Breast epithelium (tissue), 4 donors: ENCODE measurements at places on chromosomes 6 and 20. TPM values are rescaled to one million over a fixed set of nuclear protein-coding genes. Genes with fewer than 3 reads are reported as not detected.

DNA sequence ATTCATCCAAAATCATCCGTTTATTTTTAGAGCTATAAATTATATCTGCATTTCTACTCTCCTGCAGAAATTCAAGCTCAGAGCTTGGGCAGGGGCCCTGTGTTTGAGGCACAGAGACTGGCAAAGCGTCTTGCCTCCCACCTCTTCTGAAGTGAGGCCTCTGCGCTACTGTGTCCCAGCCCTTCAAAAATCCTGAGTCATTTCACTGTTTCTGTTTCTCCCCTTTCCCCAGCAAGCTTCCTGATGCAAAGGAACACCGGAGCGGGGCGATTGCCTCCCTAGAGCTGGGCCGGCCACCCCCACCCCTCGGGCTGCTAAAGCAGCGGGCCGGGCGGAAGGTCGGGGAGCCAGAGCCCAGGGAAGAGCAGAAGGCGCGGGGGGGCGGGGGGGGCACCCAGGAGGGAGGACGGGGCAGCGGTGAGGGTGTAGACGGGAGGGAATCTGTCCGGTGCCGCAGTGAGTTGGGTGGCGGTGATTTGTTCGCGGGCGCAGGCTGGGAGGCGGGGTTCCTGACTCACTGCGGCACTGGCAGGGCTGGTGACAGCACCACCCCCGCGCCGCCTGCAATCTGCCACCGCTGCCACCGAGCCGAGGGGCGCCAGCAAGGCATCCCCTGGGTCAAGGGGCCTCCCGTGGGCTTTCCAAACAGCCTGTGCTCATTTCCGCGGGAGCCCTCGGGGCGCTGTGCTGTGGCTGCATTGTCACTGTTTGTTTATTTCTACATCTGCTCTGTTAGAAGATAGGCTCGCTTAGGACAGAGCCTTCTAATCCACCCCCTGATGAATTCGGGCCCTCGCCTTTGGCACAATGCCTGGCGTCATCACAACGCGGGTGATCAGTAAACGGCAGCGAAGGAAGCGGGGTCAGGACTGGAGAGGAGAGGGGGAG is 46.5 kb upstream of the SNAP25 start:
- no peak for DNase-seq
- no peaks in the 10 kb centered on the region for H3K27me3 ChIP-seq
- H3K4me1 ChIP-seq, result no peaks in the 10 kb centered on the region
- H3K36me3 ChIP-seq, result no peaks in the 10 kb centered on the region
- peak overlapping the region; percentile 72 for H3K4me3 ChIP-seq

DNA sequence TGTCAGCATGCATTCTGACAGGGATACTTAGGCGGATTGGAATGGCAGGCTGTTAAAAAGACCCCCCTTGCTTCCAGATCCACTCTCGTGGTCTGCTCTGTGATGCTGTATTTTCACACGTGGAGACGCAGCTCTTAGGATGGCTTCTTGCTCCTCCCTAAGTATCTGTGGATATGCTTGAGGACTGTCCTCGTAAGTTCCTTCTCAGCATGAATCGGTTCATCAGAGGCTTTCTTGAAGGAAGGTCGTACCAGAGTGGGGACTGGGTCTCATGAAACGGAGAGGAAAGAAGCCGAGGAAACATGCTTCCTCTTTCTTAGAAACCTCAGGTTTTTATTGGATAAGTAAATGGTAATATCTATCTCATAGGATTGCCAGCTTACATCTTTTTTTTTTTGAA is 220.4 kb downstream of the FARS2 start:
- no peak overlapping the region for H3K27ac ChIP-seq
- H3K36me3 ChIP-seq, result no peaks in the 10 kb centered on the region
- no peak overlapping the region for H3K4me3 ChIP-seq
- no peaks in the 10 kb centered on the region for H3K27me3 ChIP-seq
- no peak for DNase-seq
- H3K4me1 ChIP-seq, result no peaks in the 10 kb centered on the region

- DNase-seq, result no peak
- no peaks in the 10 kb centered on the region for H3K4me1 ChIP-seq
- H3K4me3 ChIP-seq, result no peak overlapping the region
- no peak overlapping the region for H3K27ac ChIP-seq
- no peaks in the 10 kb centered on the region for H3K36me3 ChIP-seq
- no peaks in the 10 kb centered on the region for H3K27me3 ChIP-seq
These were observed 16.4 kb upstream of the KIF25 start for GRCh38 chr6:167980911-167981580.

DNA sequence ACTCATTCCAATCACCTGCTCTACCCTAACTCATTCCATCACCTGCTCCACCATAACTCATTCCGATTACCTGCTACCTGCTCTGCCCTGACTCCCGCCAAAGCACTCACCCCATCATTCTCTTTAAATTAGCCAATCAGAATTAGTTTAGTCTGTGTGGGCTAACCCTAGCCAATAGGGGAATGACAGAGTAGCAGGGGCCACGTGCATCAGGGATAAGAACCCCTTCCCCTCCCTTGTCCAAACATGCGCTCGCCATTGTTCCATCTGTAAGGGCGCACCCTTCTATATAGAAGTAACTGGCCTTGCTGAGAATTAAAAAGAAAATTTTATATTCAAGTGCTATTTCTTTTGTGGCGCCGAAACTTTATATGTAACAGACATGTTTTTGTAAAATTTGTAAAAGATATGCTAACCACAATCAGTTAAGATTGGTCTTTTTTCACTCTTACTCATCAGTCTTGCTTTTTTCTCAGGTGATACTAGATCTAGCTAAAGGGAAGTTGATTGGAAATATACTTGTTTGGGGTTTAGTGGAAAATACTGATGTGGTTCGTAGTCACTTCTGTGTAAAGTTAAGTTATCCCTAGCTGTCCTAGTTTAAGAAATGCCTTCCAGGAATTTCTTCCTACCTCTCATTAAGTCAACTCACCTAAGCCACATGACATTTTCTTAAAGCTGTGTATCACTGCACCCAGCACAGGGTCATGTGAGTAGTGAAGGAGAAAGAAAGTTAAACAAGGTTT is 16.5 kb downstream of the RTN4IP1 start:
- no peak overlapping the region for H3K4me3 ChIP-seq
- no peaks in the 10 kb centered on the region for H3K27me3 ChIP-seq
- no peaks in the 10 kb centered on the region for H3K36me3 ChIP-seq
- no peak for DNase-seq
- no peaks in the 10 kb centered on the region for H3K4me1 ChIP-seq
- H3K27ac ChIP-seq, result no peak overlapping the region

DNA sequence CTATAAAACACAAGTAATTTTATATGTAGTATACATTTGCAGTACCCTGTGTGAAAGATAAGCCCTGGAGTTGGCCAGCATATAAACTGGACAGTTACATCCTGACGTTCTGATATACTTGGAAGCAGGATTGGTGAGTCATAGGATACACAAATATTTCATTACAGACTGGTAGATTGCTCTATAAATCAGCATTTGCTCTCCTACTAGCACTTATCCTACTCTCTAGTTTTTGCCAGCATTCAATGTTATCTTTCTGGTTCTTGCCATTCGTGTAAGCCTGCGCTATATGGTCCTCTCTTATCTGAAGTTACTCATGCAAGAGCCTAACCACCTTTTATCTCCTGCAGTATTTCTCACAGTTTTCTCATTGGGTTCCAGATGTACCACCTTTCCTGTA is 680.2 kb upstream of the MMS22L start:
- no peaks in the 10 kb centered on the region for H3K27me3 ChIP-seq
- no peak overlapping the region for H3K27ac ChIP-seq
- H3K4me1 ChIP-seq, result no peaks in the 10 kb centered on the region
- H3K36me3 ChIP-seq, result no peaks in the 10 kb centered on the region
- H3K4me3 ChIP-seq, result no peak overlapping the region
- no peak for DNase-seq

DNA sequence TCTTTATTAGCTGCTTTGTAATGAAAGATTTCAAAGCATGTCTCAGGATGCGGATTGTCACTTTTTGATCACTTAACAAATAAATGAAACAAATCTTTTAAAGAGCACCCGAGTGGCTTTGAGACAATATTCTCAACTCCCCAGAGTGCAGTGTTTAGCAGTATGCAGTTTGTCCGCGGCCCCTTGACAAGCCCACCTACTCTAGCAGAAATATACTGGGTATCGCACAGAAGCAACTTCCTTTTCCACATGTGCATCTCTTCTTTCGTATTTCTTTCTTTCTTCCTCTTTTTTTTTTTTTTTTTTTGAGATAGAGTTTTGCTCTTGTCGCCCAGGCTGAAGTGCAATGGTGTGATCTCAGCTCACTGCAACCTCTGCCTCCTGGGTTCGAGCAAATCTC is 84.5 kb upstream of the FAM184A start:
- no peaks in the 10 kb centered on the region for H3K4me1 ChIP-seq
- DNase-seq, result no peak
- H3K27ac ChIP-seq, result no peak overlapping the region
- no peak overlapping the region for H3K4me3 ChIP-seq

DNA sequence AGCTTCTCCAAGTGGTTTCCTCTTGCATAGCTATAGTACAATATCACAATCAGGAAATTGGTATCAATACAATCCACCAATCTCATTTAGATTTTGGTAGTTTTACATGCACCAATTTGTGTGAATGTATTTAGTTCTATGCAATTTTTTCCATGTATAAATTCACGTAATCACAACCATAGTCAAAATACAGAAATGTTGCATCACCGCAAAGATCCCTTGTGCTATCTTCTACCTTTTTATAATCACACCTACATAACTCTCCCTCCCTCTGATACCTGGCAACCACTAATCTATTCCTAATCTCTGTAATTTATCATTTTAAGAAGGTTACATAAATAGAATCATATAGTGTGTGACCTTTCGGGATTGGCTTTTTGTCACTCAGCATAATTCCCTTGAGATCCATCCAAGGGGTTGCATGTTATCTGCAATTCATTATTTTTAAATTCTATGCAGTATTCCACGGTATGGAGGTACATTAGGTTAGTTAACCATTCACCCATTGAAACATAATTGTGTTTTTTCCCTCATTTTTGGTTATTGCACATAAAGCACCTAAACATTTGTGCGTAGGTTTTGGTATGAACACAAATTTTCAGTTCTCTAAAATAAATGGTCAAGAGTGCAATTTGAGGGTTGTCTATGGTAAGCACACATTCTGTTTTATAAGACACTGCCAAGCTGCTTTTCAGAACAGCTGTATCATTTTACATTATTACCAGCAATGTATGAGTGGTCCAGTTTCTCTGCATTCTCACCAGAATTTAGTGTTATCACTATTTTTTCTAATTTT is 95.1 kb upstream of the SLC22A23 start:
- DNase-seq, result no peak
- H3K4me3 ChIP-seq, result no peak overlapping the region
- no peak overlapping the region for H3K27ac ChIP-seq
- H3K4me1 ChIP-seq, result no peaks in the 10 kb centered on the region
- no peaks in the 10 kb centered on the region for H3K27me3 ChIP-seq

DNA sequence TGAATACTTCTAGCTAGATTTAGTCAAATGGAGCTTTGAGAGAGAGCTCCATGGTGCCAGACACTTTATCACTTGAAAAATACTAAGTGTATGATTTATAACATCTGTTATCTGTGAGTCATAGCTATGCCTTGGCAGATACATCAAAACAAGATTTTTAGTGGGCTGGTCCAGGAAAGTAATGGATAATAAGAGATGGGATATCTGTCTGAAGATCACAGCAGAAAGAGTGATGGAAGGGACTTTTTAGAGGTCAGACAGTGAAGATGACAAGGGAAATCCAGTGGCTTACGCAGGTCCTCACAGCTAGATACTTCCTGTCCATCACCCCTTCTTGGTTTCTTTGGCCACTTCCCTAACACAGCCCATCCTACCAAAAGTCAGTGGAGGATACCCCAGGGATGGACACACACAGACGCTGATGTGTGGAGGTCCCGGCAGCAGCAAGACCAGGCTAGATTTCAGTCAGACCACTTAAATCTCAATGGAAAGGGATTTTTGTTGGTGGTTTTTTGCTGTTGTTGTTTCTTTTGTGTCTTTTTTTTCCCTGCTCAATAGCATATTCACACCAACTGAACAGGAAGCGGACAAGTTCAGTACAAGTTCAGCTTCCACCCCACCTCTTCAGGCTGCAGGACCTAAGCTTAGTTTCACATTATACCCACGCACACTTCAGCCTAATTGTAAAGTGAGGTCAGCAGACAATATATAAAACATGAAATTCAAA is 209.3 kb downstream of the ALDH8A1 start:
- DNase-seq, result no peak
- no peak overlapping the region for H3K27ac ChIP-seq
- no peaks in the 10 kb centered on the region for H3K27me3 ChIP-seq
- H3K36me3 ChIP-seq, result no peaks in the 10 kb centered on the region
- no peaks in the 10 kb centered on the region for H3K4me1 ChIP-seq

GRCh38 chr6:89581689-89582088 is 56.9 kb downstream of the LYRM2 start:
- H3K4me3 ChIP-seq, result no peak overlapping the region
- no peaks in the 10 kb centered on the region for H3K4me1 ChIP-seq
- H3K27me3 ChIP-seq, result no peaks in the 10 kb centered on the region
- H3K36me3 ChIP-seq, result no peaks in the 10 kb centered on the region
- no peak overlapping the region for H3K27ac ChIP-seq

DNA sequence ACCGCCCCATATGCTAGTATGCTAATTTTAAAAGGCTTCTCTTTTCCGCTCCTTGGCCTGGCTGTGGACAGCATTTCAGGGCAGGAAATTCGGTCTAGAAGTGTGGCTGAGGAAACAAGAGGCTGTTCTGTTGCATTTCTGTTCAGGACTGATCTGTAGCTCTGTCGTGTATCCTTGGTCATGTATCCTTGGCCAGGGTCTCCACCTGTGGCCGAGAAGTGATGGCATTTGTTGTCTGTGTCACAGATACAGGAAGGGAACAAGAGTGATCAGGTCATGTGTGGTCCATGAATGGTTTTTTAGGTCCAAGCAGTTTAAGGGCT is 300.5 kb upstream of the SUPT3H start:
- H3K4me3 ChIP-seq, result no peak overlapping the region
- peaks cover 5% of the 10 kb centered on the region for H3K4me1 ChIP-seq

DNA sequence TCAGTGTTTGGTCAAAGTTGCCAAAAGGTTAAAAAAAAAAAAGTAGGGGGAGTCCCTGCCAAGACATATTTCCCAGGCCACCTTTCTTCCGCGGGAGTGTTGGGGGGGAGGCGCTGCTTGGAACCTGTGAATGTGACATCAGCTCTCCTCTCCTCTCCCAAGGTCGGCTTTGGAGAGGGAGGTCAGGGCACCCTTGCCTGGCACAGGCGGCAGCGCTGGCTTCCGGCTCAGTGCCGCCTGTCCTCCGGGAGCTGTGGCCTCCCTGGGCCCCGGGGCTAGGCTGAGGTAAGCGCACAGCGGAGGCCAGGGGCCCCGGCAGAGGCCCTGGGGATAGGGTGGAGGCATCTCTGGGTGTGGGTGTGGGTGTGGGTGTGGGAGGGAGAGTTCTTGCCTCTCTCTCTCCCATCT is 1.9 kb upstream of the EDN1 start:
- H3K27ac ChIP-seq, result peak overlapping the region; percentile 91
- H3K4me1 ChIP-seq, result no peaks in the 10 kb centered on the region
- no peaks in the 10 kb centered on the region for H3K36me3 ChIP-seq
- no peak for DNase-seq
- H3K4me3 ChIP-seq, result peak overlapping the region; percentile 51

GRIK2 gene
- 3.7 TPM for total RNA-seq

PDYN gene
- not detected for total RNA-seq

BNIP5 gene
- total RNA-seq, result not detected

NRSN1 gene
- not detected for total RNA-seq

ZC3H12D gene
- total RNA-seq, result 6.4 TPM

PLAGL1 gene
- 21.4 TPM for total RNA-seq

KIF6 gene
- under 0.01 TPM for total RNA-seq

CGA gene
- total RNA-seq, result not detected
